ENCODE measurements at places on chromosomes 12 and 14.
A peak's percentile ranks its signal among the peaks of the same experiment; 100 is the strongest.

DNA sequence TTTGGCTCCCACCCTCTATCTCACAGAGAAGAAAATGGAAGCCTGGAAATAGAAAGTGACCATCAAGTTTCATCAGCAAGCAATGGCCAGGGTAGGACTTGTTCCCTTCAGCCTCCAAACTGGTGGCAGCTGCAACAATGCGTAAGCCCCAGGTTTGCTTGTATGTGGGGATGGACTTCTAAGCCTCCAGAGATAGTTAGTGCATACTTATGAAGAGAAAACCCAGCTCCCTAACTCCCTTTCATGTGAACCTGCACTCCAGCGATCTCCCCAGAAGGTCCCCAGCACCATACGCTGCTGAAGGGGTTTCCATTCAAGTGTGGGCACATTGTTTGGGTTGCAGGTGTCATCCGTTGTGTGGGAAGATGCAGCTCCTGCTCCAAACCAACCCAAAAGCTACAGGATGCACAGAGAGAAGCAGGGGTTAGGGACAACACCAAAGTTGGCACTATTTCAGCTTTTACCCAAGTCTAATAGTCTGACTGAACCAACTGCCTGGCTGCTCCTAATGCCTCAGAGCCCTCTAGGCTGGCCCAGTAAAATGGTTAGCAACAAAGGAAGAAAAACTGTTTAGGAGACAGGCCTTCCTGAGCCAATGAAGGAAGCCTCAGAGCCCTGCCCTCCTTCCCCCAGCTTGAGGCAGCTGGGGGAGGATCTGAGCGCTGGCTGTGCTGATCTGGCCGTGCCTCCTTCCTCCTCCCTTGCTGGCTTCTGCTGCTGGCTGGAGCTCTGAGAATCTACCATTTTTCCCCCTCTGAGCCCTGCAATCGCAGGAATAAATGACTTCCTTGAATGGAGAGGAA lies 12.3 kb downstream of the ZFP36L1 start:
- DNase-seq: peak; percentile 33

DNA sequence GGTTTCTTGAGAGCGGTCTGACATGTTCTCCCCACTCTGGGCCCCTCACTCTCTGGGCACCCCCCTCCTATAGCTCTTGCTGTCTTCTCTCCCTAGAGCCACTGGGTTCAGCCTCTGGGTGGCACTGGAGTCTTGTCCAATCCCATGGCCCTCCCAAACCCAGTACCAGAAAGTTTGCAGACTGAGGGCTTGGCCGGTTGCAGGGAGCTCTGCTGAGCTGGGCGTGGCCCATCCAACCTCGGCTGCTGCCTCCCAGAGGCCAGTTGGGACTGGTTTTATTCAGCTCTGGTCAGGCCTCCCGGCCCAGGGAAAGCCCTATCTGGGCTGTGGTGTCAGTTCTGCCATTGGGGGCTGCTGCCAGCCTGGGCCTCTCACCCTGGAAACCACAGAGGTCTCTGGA lies 37.9 kb downstream of the ISCA2 start:
- no peak for DNase-seq

DNA sequence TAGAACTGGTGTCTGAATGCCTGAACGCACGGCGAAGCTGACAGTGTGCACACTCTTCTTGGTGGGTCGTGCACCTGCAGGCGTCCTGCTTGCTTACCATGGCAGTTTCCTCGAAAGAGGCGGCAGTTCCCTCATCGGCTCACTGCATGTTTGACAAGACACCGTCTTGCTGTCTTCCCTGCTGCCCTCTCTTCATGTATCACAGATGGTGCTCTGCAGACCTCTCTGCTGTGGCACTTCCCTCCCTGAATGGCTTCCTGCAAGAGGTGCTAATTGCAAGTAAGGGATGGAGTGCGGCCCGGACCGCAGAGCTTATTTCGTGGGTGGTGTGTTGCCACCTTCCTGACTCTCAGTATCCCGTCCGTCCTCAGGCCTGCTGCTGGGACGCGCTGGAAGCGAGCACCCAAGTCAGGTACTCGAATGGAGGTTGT lies 156.7 kb upstream of the RTL1 start:
- DNase-seq: no peak

GRCh38 chr14:87955501-87955900 lies 37.5 kb downstream of the GALC start:
- DNase-seq: no peak

DNA sequence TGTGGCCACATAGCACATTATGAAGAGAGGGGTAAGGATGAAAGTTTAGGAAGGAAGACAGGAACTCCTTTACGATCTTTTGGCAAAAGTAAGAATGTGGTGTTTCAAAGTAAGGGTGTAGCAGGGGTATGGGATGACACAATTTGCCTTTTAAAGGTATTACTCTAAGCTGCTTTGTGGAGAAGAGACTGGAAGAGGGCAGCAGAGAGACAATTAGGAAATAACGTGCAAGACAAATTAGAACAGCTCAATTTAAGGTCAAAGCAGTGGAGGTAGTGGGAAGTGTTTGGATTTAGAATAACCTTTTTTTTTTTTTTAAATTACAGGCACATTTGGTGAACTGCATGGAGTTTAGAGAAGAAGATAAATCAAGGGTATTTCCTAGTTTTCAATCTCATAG lies 342.6 kb downstream of the NOVA1 start:
- no peak for DNase-seq

GRCh38 chr12:27260746-27261145 lies 16.7 kb downstream of the STK38L start:
- DNase-seq: no peak

DNA sequence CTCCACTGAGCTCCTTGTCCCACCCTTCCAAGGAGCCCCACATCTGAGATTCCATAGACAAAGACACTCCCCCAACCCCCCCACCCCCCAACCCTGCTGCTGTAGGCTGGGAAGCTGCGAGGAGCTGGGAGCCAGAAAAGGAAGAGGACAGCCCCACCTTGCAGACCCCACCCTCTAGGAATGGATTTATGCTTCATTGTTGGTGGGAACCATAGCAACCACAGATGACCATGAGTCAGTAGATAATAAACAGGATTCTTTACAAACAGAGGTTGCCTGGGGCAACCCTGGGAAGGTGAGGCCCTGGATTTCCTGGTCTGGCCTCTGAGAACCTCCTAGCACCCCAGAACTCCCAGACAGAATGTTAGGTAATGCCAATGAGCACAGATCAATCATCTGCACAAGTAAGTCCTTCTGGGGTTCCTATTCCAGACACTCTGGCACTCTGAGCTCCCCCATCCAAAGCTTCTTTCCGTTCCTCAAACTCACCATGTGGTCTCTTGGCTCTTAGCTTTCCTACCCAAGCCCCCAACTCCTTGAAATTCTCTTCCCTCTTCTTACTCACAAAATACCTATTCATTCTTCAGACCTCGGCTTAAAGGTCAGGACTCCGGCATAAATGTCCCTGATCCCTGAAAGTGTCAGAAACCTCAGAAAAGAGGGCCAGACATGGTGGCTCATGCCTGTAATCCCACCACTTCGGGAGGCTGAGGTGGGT lies 15.2 kb upstream of the PLEKHG6 start:
- DNase-seq: no peak

DNA sequence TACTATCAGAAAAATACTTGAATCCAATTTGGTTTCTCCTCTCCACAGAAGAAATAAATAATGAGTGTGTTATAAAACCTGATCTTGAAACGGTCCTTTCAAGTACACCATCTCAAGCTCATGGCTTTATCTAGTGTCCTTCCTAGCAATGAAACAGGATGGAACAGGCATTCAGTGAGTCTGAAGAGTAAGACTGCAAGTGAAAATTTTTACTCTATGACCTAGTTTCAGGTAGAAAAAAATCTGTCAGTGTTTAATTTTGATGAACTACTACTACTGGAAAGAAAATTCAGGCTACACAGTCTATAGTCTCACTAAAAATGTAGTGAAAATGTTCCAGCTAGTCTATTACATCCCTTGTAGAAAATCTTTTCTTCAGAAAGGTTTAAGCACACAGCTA lies 7.7 kb downstream of the CBX5 start:
- DNase-seq: no peak

- no peak for DNase-seq
Measured at GRCh38 chr14:75156901-75157300, 19.5 kb downstream of the TMED10 start.

DNA sequence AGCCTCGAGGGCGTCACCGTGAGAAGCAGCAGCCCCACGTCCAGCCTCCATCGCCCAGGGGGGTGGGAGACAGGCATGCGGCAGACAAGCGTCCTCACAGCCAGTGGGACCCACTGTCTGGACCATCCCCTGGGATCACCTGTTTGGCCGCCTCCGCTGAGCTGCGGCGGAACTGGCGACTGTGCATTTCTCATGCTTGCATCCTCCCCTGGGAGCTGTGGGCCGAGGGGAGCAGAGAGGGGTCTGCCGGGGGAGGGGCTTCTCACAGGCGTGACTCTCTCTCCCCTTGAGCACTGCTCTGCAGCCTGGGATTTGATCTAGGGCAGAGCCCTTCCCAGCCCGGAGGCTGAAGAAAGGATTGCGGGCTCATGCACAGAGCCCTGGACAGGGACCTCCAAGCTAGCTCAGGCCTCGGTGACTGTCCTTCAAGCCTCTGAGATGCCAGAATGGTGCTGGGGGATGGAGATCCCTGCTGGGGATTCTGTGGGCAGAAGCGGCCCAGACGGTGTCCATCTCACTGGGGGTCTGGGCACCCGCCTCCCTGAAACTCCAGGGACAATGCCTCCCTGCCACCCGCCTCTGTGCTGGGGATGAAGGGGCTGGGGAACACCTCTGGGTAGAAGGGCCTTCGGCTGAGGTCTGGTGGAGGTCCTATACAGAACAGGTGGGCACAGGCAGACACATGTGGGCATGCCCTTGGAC lies 61.1 kb downstream of the PRIMA1 start:
- DNase-seq: no peak

All from stimulated activated CD4-positive, alpha-beta T cell treated with anti-CD3 and anti-CD28 coated beads, Interleukin-2, amount 100 ng/mL, for 24 hours (primary cell).